Pulmonary artery endothelial cell (primary cell): ENCODE measurements at places on chromosomes 11 and 22.
A peak's percentile ranks its signal among the peaks of the same experiment; 100 is the strongest.

GRCh38 chr11:83574519-83574918 lies 288.4 kb upstream of the CCDC90B start:
- no peak for DNase-seq

- no peak for DNase-seq
These were observed 11.4 kb downstream of the DGAT2 start for GRCh38 chr11:75779960-75780359.

GRCh38 chr11:21037850-21038249 lies 368.5 kb downstream of the NELL1 start:
- no peak for DNase-seq

DNA sequence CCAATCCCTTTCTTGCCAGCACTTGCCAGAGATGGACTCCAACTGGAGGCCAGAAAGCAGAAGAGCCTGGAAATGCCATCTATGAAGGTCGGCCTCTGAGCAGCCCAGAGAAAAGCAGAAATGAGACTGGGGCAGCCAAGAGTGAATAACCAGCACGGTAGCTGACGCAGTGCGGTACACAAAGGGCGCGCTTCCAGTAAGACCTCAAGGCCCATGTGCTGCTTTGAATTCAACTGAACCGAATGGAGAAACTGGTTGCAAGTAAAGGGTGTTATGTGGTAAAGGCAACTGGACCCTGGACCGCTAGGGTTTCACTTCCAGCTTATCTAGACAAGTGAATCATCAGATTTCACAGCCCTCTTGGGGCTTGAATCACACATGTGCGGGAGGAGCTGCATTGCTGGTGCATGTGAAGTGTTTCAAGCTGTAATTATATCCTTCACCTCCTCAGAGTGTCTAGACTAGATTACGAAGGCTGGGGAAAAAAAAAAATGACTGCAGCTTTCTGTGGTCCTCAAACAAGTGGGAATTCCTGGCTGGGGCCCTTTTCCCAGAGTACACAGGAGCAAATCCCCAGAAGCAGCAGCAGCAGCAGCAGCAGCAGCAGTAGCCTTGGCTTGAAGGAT lies 128.9 kb downstream of the CCDC34 start:
- DNase-seq, result no peak

DNA sequence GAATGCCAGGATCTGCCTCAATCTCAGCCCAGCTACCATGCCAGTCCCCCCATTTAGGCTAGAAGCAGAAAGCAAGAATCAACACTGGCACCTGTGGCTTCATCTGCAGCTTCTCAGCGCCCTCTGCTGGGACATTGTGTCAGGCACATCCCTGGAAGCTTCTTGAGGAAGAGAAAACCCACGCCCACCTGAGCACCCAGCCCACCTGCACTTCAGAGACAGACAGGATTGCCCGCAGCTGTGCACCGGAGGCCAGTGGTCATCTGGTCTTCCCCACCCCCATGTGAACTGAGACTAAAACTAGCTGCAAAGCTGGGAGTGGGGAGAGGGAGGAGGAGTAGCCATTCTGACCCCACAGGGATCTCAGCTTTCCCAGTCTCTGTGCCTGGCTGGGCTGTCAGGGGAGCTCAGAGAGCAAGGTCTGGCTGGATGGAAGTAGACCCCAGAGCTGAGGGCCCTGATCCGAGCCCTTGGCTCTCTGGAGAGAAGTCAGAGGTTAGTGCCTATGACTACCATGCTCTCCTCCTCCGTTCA lies 66.8 kb downstream of the FEZ1 start:
- DNase-seq, result peak; percentile 13

- no peak for DNase-seq
These were observed 200.8 kb upstream of the ZC3H12C start for GRCh38 chr11:109892321-109892794.

DNA sequence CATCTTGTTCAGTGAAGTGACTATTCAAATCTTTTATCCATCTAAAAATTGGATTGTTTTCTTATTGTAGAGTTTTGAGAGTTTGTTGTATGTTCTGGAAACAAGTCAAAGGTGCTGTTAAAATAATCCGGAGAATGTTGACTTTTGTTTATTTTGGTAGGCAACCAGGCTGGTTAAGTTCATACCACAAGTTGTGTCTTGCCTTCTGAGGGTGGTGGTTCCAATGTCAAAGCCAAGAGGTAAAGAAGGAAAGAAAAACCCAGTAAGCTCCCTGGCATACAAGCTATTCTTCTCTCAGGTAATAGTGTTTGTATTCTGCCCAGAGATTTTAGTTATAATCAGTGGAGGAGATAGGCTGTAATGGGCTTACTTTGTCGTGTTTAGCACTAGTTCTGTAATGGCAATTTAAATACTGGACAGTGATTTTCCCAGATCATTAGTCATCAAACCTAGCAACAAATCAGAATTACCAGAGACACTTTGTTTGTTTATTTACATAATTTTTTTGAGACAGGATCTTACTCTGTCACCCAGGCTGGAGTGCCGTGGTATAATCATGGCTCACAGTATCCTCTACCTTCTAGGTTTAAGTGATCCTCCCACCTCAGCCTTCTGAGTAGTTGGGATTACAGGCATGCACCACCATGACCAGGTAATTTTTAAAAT lies 15.1 kb upstream of the CSRP3 start:
- no peak for DNase-seq

DNA sequence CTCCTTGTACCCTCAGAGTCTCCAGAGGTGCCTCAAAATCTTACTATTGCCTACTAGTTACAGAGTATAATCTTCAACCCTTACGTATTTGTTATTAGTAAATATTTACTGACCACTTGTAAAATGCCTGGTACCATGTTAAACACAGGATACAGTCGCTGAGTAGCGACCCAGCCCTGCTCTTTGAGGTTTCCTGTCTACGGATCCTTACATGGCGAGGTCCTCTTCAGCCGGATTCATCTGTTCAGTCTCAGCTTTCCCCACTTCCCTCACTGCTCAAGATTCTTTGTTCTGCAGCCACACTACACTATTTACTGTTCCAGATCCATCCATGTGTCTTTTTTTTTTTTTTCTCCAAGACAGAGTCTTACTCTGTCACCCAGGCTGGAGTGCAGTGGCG lies 13.2 kb upstream of the TTC36 start:
- no peak for DNase-seq

DNA sequence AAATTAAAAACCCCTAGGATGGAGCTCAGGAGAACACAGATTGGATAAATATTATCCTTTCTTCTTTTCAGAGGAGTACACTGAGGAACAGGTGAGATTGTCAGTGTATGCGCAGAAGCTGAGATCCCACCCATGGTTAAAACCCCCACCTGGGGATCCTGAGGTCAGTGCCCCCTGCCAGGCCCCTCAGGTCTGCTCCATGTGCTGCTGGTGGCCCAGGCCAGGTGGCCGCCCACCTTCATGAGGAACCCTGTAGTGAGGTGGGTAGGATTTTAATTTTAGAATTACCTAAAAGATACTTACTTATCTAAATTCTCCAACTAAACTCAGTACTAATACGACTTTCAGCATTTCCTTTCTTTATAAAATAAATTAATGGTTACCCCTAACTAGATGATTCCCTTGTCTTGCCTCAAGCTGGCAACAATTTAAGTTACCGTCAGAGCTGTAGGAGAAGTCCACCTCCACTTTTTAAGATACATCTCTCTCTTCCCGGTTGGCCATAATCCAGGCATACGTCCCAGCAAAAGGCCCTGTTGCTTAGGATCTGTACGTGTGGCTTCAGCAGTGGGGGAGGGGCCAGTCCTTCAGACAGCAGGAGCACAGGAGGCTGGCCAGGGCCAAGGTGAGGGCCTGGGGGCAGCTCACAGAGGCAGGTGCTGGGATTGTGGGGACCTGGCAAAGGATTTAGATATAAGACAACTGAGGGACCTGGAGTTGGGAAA lies 61.5 kb upstream of the PITPNB start:
- no peak for DNase-seq

GRCh38 chr11:945986-946385 lies 20.3 kb downstream of the AP2A2 start:
- DNase-seq, result no peak

DNA sequence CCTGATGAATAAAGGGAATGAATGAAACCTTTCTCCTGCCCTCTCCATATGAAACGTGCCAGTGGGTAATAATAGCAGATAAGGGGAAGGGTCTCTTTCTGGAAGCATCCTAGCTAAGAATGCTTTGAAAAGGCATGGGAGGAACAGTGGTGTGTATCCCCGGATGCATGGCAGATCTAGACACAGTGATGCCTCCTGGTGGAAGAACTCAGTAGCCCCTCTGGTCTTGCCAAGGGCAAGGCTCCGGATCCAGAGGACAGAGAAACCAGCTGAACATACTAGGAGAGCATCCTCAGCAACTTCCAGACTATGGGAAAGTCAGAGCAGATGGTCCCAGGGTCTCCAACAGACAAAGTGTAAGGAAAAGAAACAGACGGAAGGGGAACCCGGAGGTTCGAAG lies 6.4 kb downstream of the BAIAP2L2 start:
- DNase-seq, result no peak

DNA sequence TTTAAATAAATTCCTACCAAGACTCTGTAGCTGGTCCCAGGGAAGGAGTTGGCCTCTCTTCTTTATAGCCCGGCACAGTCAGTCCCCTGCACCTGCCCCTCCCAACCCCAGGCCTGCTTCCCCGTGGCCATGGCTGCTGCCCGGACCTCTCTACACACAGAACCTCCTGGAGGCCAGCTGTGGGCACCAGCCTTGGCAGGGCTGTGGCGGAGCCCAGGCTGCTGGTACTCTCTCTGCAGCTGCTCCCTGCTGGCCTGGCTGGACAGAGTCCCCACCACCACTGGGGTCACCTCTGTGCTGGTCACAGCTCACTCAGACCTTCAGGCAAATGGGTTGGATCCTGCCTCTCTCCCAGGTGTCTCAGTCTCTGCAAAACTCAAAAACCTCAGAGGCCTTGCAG lies 69.3 kb downstream of the LRP5 start:
- no peak for DNase-seq

DNA sequence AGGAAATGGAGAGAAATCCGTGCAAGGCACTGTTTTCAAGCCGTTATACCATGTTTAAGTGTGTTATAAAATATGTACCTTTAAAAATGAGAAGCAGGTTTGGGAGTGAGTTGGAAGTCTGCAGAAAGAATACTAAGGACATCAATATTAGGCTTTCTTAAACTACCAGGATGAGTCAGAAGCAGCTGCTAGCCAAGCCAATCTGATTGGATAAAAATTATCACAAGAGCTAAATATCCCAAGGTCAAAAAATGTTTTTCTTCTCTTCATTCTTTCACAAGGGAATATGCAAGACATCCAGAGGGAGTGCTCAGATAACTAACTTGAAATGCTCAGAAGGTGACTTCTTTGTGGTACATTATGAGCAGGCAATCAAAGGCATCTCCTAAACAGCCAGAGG lies 19.3 kb upstream of the CKAP5 start:
- DNase-seq, result no peak

DNA sequence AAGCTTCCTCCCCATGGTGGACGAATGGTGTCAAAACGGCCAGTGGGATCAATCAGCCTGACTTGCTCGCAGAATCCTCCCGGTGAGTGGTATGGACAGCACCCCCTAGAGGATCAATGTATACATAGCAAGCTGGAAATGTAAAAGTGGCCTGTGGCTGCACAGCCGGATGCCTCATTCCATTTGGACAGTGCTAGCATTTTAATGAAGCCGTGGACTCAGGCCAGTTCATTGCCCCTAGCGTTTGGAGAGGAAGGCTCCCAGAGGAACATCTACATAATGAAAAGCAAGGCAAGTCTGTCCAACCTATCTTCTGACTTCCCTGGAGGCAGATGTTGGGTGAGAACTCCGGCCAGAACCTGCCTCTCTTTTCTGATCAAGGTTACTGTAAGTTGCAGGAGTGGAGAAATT lies 942.3 kb downstream of the NTM start:
- DNase-seq, result no peak

GRCh38 chr11:9745411-9746211 lies 81.7 kb downstream of the SWAP70 start:
- no peak for DNase-seq

- no peak for DNase-seq
These were observed 82.9 kb downstream of the KIRREL3 start for GRCh38 chr11:126917531-126918204.

DNA sequence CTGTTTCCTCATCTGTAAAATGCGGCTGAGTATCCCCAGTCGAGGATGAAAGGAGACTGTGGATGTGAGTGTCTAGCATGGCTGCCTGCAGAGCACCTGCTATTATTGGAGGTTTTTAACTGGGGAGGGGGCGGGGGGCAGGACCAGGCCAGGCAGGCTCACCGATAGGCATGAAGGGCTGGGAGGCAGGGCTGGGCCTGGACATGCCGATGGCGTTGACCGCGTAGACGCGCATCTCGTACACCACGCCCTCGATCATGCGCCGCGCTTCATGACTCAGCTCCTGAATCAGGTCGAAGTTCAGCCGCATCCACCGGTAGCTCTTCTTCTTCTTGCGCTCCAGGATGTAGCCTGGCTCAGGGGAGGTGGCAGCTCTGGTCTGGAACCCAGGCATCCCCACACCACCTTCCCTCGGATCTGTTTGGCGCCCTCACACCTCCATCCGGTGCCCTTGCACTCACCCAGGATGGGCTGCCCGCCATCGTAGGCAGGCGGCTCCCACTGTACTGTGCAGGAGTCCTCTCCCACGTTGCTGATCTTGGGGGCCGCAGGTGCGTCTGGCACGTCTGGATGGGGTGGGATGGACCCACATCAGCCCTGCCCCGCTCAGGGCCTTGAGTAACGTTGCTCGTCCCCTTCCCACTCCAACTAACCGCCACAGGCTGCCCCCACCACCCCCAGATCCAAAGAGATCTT lies 15.1 kb downstream of the MYBPC3 start:
- no peak for DNase-seq

GRCh38 chr11:120590472-120590871 lies 78.9 kb downstream of the GRIK4 start:
- DNase-seq, result no peak

- no peak for DNase-seq
These were observed at the start of gene PLAAT4 for GRCh38 chr11:63536669-63537292. Gene PLAAT4, plus strand, starts transcription at chr11:63536808. Its CDS starts 61 bp downstream, at chr11:63536869.

GRCh38 chr11:103659743-103660142 lies 376.7 kb upstream of the DDI1 start:
- no peak for DNase-seq

- no peak for DNase-seq
These were observed 340.3 kb upstream of the LRRC4C start for GRCh38 chr11:41799754-41800153.
